ENCODE measurements at places on chromosomes 3 and 15. TPM values are rescaled to one million over a fixed set of nuclear protein-coding genes. Genes with fewer than 3 reads are reported as not detected.

The SAMMSON gene
- not detected for total RNA-seq

The CIDEC gene
- total RNA-seq, result not detected

The CILP gene
- total RNA-seq, result not detected

DNA sequence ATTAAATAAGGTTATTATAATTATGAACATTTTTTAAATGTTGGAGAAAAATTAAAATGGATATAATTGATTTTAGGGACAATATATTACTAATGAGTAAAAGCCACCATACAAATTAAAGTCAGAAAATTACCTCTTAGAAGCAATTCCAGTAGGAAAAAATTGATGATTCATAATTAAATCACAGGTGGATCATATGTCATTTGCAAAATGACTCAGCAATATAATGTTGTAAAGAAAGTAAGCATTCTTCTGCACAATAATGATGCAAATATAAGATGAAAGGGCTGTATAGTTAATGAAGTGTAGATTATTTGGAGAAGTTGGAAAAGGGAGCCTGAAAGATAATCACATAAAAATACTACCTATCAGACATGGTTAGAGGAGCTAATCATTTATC, 25.8 kb downstream of the ZPLD1 start:
- H3K4me3 ChIP-seq, result no peak overlapping the region
- H3K27me3 ChIP-seq, result no peaks in the 10 kb centered on the region
- no peaks in the 10 kb centered on the region for H3K4me1 ChIP-seq
- H3K36me3 ChIP-seq, result no peaks in the 10 kb centered on the region

- peaks cover 34% of the 10 kb centered on the region for H3K4me1 ChIP-seq
- peak overlapping the region; percentile 24 for H3K27ac ChIP-seq
- H3K4me3 ChIP-seq, result peak overlapping the region; percentile 63
- DNase-seq, result peak; percentile 69
- H3K36me3 ChIP-seq, result peaks cover 42% of the 10 kb centered on the region
Measured at GRCh38 chr15:73996939-73997338, 2.4 kb downstream of the PML start.

- H3K4me1 ChIP-seq, result peaks cover 36% of the 10 kb centered on the region
- H3K27ac ChIP-seq, result no peak overlapping the region
- DNase-seq, result no peak
- no peak overlapping the region for H3K4me3 ChIP-seq
- H3K27me3 ChIP-seq, result no peaks in the 10 kb centered on the region
- H3K36me3 ChIP-seq, result peaks cover 3% of the 10 kb centered on the region
Measured at GRCh38 chr3:15327941-15328340, 4.4 kb downstream of the SH3BP5 start.

GRCh38 chr3:37899711-37900306, 38.1 kb downstream of the CTDSPL start:
- H3K36me3 ChIP-seq, result no peaks in the 10 kb centered on the region
- H3K4me1 ChIP-seq, result peaks cover 10% of the 10 kb centered on the region
- no peak overlapping the region for H3K27ac ChIP-seq
- no peak for DNase-seq

DNA sequence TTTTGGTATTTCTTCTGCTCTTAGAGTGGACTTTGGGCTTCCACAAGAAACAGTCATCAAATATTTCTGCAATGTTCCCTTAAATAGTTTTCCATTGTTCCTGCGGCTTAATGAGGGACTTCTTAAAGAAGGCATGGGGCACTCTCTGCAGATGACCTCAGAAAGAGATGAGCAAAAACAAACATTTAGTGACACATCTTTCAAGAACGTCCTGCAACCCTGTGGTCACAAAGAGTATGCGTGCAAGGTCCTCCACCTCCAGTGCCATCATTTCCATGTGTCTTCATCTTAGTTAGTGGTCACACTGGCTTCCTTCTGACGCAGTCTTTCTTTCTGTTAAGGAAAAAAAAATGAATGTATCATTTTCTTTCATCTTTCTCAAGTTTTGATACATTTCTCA, 56.2 kb downstream of the GREM1 start:
- peaks cover 32% of the 10 kb centered on the region for H3K4me1 ChIP-seq
- peak; percentile 99 for DNase-seq
- H3K27me3 ChIP-seq, result no peaks in the 10 kb centered on the region
- H3K4me3 ChIP-seq, result no peak overlapping the region
- peaks cover 12% of the 10 kb centered on the region for H3K36me3 ChIP-seq
- peak overlapping the region; percentile 100 for H3K27ac ChIP-seq

All from SJSA1 (cell line).